ENCODE measurements at places on chromosomes 1 and 21. TPM values are rescaled to one million over a fixed set of nuclear protein-coding genes. Genes with fewer than 3 reads are reported as not detected.
A peak's percentile ranks its signal among the peaks of the same experiment; 100 is the strongest.

DNA sequence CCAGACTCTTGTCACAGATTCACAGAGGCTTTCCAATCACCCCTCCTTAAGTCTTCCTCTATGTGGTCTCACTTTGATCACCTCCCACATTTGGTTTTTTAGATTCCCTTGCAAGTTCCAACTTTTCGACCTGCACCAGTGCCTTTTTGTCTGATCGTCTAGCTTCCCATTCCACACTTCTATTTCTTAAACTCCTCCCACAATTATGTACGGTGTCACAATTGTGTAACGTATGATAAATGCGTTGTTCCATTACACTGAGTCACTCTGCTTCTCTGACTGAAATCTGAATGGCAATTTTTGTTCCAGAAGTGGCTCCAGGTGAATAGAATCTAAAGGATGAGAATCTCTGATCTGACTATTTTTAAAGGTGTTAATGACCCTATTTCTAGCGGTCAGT lies 320.1 kb downstream of the LMX1A start:
- no peak for DNase-seq
- H3K4me1 ChIP-seq = no peaks in the 10 kb centered on the region
- no peaks in the 10 kb centered on the region for H3K27me3 ChIP-seq
- H3K36me3 ChIP-seq = no peaks in the 10 kb centered on the region
- no peak overlapping the region for H3K27ac ChIP-seq

GRCh38 chr21:34730756-34731445 lies 62.1 kb downstream of the CLIC6 start:
- no peak overlapping the region for H3K27ac ChIP-seq

DNA sequence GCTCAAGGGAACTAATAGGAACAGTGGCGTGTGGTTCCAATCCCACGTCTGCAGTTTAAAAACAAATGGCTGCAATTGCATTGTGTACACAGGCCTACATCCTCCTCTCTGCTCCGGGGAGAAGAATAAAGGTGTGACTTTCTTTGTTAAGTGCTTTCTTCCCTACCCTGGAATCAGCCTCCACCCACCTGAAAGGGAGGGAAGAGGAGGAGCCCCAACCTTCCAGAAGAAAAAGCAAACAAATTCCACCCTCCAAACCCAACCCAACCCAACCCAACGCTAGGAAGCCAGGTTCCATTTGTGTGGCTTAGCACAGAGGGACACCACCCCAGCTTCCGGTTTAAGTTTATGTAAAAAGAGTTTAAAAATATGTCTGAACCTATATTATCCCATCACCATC lies 11.8 kb upstream of the BACE2 start:
- H3K4me3 ChIP-seq = no peak overlapping the region
- no peaks in the 10 kb centered on the region for H3K36me3 ChIP-seq
- H3K27ac ChIP-seq = no peak overlapping the region
- no peaks in the 10 kb centered on the region for H3K27me3 ChIP-seq
- DNase-seq = no peak

Gene CFAP74
- not detected for total RNA-seq

Gene FAM151A
- not detected for total RNA-seq

GRCh38 chr1:194052514-194053338 lies 866.3 kb upstream of the B3GALT2 start:
- no peaks in the 10 kb centered on the region for H3K4me1 ChIP-seq
- DNase-seq = no peak
- H3K4me3 ChIP-seq = no peak overlapping the region
- H3K36me3 ChIP-seq = no peaks in the 10 kb centered on the region
- H3K27me3 ChIP-seq = no peaks in the 10 kb centered on the region

Gene EDARADD
- total RNA-seq = not detected

Gene S100A7A
- not detected for total RNA-seq

GRCh38 chr1:107251839-107252238 lies 111.0 kb downstream of the NTNG1 start:
- no peaks in the 10 kb centered on the region for H3K36me3 ChIP-seq
- H3K27ac ChIP-seq = no peak overlapping the region
- peaks cover 52% of the 10 kb centered on the region for H3K4me1 ChIP-seq

Gene FMO1
- not detected for total RNA-seq

DNA sequence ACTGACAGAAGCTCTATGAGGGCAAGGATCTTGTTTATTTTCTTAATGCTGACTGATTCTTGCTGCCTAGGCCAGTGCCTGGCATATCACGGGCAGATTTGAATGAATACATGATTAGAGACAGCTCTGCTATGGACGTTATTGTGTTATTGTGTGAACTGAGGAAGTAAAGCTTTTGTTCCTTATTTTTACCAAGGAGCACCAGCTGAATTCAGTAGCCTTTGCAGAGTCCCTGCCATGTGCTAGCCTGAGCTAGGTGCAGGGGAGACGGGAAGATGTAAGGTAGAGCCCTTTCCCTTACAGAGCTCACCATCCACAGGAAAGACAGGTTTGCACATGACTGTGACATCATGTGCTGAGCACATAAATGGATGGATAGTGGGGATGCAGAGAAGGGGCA lies 36.0 kb upstream of the SCMH1 start:
- H3K27me3 ChIP-seq = peaks cover 5% of the 10 kb centered on the region
- no peak overlapping the region for H3K27ac ChIP-seq
- DNase-seq = no peak
- H3K36me3 ChIP-seq = no peaks in the 10 kb centered on the region
- H3K4me1 ChIP-seq = no peaks in the 10 kb centered on the region

- H3K36me3 ChIP-seq = no peaks in the 10 kb centered on the region
- no peak overlapping the region for H3K27ac ChIP-seq
- H3K4me1 ChIP-seq = no peaks in the 10 kb centered on the region
- no peak overlapping the region for H3K4me3 ChIP-seq
- H3K27me3 ChIP-seq = no peaks in the 10 kb centered on the region
These were observed 18.9 kb downstream of the CLEC20A start for GRCh38 chr1:178477841-178478240.

GRCh38 chr1:5650283-5651026 lies 341.8 kb downstream of the NPHP4 start:
- DNase-seq = no peak
- H3K4me1 ChIP-seq = no peaks in the 10 kb centered on the region
- no peak overlapping the region for H3K4me3 ChIP-seq

- DNase-seq = no peak
- H3K27ac ChIP-seq = no peak overlapping the region
- no peaks in the 10 kb centered on the region for H3K27me3 ChIP-seq
- no peaks in the 10 kb centered on the region for H3K36me3 ChIP-seq
These were observed 43.0 kb upstream of the RAP1A start for GRCh38 chr1:111576547-111576946.

GRCh38 chr1:71834601-71835441 lies 447.5 kb downstream of the NEGR1 start:
- H3K4me1 ChIP-seq = peaks cover 6% of the 10 kb centered on the region
- H3K36me3 ChIP-seq = no peaks in the 10 kb centered on the region
- H3K27me3 ChIP-seq = no peaks in the 10 kb centered on the region
- no peak overlapping the region for H3K4me3 ChIP-seq

Gene LRRIQ3
- total RNA-seq = 1.4 TPM

DNA sequence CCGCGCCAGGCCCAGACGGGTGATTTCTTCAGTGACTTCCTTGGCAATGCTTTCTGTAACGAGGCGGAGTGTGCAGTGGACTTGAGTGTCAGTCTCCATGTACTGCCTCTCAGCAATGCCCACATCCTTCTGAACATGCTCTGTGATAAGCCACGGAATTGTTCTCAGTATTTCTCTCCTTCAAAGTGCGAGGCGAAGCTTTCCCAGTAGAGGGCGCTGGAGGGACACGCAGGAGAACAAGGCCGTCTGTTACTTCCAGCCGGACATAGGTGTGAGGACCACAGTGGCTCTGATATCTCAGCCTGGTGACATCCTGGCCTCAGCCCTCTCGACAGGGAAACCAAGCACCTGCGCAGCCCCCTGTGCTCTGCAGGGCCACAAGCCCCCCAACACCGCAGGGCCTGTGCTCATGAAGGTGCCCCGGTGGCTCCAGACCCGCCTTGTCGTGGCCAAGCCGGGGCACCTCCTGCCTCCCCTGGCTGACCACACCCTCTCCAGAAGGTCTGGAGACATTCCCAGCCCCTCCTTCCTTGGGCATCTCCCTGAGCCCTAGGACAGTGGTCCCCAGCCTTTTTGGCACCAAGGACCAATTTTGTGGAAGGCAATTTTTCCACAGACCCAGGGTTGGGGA lies 46.1 kb upstream of the BACE2 start:
- DNase-seq = peak; percentile 69
- no peaks in the 10 kb centered on the region for H3K36me3 ChIP-seq
- no peaks in the 10 kb centered on the region for H3K4me1 ChIP-seq

- H3K4me3 ChIP-seq = no peak within 1 kb of the TSS
- no peaks in the 10 kb centered on the region for H3K27me3 ChIP-seq
- no peaks in the 10 kb centered on the region for H3K4me1 ChIP-seq
- no peak within 1 kb of the TSS for H3K27ac ChIP-seq
- no peak for DNase-seq
- H3K36me3 ChIP-seq = no peaks in the 10 kb centered on the region
These were observed at the start of gene MROH7 for GRCh38 chr1:54640863-54641836. TSS of gene MROH7 (plus strand) at chr1:54641786. CDS start at chr1:54652927, 11,141 bp downstream.

Measured in B cell (primary cell).